Esophagus squamous epithelium (tissue), 5 donors: ENCODE measurements at places on chromosomes 11 and 22.

- DNase-seq: no peak
Observed at GRCh38 chr11:34068111-34068510, 16.6 kb downstream of the CAPRIN1 start.

- DNase-seq: no peak
Observed at GRCh38 chr11:77127235-77127911, 673 bp upstream of the MYO7A start.

DNA sequence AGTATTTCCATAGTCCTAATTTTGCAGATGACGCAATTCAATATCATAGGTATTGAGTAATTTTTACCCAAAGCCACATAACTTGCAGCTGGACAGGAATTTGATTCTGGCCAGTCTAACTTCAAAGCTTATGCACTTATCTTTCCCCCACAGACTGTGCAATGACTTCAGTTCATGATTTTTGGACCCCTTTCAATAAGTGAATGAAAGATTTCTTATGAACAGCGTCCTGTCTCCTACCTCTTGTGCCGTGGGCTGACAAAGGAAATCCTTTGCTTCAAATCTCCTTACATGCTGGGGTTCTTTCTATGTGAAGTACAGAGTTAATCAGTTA is 217.7 kb upstream of the KIRREL3 start:
- DNase-seq: no peak

- no peak for DNase-seq
Observed at GRCh38 chr11:10208131-10208575, 85.9 kb downstream of the SBF2 start.
